ENCODE measurements at places on chromosomes 2 and 18.

- peak; percentile 54 for DNase-seq
Observed at GRCh38 chr18:12038082-12038638, 55.5 kb upstream of the ANKRD62 start.

DNA sequence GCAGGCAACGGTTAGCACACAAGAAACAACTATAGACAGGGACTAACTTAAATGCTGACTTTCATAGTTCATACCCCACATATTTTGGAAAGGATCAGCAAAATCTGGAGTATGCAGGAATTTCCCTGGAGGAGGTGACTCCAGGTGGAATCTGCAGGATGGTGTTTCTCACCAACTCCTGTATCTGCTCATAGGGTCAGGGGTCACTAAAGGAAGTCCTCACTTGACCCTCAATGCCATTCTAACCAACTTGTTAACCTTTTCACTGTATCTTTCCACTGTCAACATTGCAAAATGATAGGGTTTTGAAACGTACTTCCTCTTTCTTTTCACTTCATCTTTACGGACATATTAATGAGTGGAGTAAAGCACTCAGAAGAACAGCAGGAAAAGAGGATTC lies 207.0 kb upstream of the CXCR4 start:
- no peak for DNase-seq

GRCh38 chr2:222399038-222399783 lies 25.1 kb upstream of the SGPP2 start:
- DNase-seq: no peak

DNA sequence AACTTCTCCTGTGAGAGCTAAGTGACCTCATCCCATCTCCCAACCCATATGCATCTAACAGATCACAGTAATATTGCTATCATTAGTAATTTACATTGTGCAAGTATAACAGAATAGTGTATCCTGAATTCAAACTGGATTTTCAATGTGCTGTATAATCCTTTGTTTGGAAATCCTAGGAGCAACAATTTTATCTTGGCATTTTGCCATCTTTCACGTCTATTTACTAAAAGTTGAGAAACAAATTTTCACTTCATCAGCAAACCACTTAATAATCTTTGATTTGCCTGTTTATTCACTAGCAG lies 3.8 kb downstream of the HNRNPLL start:
- DNase-seq: no peak

DNA sequence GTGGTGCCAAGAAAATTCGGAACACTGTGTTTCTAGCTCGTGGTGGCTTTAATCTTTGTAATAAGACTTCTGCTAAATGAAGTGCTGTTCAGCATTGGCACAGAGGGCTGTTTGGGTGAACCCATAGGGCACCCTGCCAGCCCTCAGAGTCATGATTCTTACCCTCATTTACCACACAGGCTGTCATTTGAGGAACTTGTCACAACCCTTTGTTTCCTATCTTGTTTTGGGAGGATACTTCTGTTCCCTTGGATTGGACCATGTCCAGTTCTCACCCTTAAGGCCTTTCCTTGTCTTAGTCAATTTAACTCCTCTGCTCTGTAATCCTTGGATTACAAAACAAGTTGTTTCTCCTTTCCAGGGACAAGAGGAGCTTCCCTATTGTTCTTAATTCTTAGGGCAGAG lies 225.7 kb downstream of the MTX2 start:
- no peak for DNase-seq

DNA sequence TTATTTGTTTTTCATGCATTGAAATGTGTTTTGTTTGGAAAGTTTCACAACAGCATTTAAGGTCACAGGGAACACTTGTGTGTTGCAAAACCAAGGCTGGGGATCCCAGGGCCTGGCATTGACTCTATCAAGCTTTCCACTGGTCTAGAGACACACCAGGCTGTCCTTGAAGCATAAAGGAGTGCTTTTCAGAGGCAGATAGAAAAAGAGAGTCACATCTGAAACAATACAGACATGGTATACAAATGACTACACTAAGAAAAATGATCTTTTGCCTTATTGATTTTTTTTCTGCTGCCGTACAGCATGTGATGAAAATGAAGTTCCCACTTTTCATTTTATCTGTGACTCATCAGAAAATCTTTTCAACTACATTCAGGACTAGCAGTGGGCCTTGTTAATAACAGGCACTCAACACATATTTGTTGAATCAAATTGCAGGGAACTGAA lies 61.9 kb upstream of the ZCCHC2 start:
- DNase-seq: no peak

GRCh38 chr2:44981714-44982108 lies 27.5 kb downstream of the SIX2 start:
- DNase-seq: peak; percentile 89

GRCh38 chr2:78145997-78146722 lies 624.0 kb upstream of the LRRTM4 start:
- DNase-seq: no peak

- DNase-seq: no peak
Observed at GRCh38 chr2:104415284-104415683, 438.6 kb upstream of the POU3F3 start.

DNA sequence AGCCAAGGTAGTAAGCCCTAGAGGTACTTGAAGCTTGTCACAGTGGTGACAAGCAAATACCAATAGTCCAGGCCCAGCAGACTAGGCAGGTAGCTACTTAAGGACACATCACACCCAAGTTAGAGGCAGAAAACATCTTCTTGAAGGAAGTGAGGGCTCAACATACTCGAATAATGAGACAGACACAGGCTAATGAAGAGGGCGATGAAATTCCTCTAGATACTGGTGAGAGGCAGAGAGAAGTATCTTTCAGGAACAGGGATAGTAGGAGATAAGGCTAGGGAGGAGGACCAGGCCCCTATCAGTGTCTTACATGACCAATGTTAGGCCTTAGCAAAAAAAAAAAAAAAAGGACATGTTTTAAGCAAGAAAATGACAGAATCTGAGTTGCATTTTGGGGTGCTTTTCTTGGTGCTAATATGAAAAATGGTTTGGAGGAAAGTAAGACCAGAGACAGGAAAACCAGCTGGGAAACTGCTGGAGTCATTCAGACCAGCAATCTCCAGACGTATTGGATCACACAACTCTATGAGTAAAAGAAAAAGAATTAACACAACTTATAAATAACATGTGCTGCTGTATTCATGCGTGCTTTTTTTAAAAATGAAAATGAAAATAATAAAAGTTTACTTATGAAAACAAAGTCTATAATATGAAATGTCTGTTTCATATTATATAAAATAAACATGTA lies 37.7 kb downstream of the COBLL1 start:
- no peak for DNase-seq

DNA sequence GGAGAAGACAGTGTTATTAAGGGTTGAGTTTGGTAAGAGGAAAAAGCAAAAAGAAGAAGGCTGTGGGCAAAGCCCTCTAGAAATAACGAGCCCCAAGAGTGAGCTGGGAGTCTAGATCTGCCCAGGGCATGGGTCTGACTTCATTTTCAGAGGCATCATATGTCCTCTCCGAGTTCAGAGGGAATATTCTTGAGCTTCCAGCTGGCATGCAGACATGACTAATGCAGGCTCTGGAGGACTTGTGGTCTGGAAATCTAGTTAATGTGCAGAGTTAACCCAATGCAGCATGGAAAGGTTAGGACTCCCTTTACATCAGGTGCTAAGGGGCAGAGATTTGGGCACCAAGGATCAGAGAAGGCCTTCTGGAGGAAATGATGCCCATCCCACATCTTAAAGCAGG lies 7.3 kb downstream of the ACMSD start:
- no peak for DNase-seq

- no peak for DNase-seq
Observed at GRCh38 chr2:14428056-14428455, 204.5 kb upstream of the LRATD1 start.

- no peak for DNase-seq
Observed at GRCh38 chr2:83143946-83144345, 1315.1 kb downstream of the SUCLG1 start.

DNA sequence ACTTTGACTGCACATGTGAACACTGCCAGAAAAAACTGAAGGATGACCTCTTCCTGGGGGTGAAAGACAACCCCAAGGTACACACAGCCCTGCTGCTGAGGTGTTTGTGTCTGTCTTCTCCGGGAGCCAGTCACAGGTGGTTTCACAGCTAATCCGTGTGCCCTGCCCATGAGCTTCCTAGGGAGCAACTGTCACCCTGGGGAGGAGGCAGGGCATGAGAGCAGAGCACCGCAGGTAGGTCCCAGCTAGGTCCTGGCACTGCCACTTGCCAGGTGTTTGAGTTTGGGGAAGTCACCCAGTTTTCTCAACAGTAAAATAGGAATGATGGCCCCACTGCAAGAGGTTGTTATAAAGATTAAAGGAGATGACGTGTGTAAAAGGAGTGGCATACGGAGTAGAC lies 29.1 kb downstream of the SMYD1 start:
- no peak for DNase-seq

DNA sequence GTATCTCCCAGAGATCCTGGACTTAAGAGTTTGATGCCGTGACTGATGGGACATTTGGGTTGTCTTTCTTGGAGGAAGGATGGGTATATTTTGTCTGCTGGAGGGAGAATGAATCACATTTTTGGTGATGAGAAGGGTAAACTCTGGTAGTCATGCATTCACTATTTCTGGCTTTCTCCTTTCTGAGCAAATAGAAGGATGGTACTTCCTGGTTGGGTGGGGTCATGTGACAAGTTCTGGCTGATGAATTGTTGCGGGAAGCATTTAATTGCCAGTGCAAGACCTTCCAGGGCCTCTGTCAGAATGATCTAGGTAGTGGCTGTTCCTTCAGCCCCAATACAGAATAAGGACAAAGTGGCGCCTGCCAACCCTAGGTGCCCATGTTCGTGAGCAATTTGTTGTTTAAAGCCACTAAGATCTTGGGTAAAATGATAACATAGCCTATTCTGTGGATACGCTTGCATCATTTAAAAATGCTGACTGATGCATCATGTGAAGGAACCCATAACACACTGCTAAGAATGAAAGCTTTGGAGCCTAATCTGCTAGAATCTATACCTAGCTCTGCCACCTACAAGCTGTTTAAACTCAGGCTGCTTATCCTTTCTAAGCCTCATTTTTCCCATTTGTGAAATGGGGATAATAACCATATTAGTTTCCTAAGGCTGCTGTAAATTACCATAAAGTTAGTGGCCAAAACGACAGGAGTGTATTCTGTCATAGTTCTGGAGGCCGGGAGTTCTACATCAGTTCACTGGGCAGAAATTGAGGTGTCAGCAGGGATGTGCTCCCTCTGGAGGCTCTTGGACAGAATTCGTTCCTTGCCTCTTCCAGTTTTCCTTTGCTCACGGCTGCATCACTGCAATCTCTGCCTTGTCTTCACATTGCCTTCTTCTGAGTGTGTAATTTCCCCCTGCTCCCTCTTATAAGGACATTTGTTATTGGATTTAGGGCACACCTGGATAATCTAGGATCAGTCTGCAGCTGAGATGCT lies 281.3 kb downstream of the AGPS start:
- DNase-seq: no peak

DNA sequence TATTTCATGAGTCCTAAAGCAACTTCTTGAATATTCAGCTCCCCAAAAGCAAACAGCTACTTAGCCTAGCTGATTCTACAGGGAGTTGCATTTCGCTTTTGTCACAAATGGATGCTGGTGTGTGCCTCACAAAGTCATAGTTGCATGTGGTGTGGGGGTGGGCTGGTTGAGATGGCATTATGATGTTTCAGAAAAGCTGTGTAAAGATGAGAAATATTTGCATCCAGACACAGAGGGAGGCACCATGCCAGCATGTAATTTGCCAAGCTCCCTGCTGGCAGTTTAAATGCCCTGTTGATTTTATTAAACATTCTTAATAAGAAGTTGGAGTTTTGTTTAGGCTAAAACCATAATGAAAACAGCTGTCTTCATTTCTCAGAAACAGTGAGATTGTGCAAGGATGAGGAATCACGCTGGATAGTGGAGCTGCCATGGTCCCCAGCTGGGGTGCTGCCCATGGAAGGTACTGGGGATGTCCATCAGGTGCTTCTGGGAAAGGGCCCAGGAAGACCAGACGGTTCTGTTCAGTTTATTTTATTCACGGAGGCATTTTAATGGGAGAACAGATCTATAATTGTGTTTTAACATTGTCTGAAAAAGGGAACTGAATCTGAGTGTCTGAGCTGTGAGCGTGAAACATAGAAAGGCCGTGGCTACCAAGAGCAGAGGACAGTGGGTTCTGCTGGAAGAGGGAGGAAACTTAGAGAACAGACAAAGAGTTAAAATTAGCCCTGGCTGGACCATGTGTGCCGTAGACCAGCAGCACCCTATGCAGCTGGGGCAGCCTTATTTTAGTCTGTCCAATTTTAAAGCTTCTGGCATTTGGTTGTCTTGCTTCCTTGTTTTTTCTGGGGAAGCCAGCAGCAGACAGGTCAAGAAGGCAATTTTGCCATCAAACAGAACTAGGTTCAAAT lies 177.1 kb downstream of the FAM210A start:
- DNase-seq: no peak

DNA sequence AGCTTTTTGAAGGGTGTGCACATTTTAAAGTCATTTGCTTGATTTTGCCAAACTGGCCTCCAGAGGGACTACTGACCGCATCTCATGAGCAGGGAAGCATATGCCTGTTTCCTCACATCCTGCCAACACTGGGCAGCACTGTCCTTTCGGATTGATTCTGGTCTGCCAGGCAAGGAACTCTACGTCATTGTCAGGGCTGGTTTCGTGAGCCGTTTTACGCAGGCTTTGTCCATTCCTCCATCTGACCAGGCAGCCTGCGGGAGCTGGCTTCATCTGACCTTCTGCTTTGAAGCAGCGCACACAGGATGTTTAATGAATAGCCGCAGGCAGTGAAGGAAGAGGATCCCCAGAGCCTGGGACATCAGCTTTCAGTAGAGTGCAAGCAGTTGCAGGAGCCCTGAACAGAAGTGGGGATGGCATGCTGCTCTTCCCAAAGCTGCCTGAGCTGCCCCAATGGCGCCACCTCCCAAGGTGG lies 46.3 kb upstream of the SEMA4C start:
- no peak for DNase-seq

GRCh38 chr2:7270011-7270431 lies 352.8 kb downstream of the RNF144A start:
- DNase-seq: no peak

DNA sequence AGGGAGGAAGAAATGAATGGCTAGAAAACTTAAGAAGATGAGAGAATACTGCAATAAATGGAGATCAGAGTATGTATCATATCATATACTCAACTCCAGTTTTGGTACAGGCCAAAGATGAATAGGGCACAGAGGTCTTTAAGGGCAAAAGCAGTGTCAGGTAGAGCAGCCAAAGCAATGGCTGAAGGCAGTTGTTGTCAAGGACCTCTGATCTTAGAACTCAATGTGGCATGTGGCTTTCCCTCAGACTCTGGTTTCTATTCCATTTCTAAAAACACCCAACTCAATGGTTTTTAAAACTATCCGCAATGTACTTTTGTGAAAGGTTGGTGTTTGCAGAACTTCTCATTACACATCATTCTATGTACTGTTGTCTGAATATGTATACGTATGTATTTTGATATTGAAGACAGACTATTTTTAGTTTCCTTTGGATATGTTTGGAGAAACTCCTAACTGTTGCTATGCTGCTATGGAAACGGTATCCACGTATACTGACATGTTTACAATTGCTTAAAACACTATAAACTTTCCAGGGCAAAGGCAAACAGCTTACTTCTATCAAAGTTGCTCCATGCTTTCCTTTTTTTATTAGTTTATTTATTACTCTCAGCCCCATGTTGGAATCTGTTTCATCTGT lies 58.1 kb upstream of the PELI1 start:
- DNase-seq: no peak

- no peak for DNase-seq
Observed at GRCh38 chr2:147560810-147561535, 283.9 kb upstream of the ACVR2A start.
